ENCODE measurements at places on chromosomes 2 and 18. TPM values are rescaled to one million over a fixed set of nuclear protein-coding genes. Genes with fewer than 3 reads are reported as not detected.

ACP1 gene
- 80.1 TPM for total RNA-seq

ESPNL gene
- 3.6 TPM for total RNA-seq

- peak; percentile 32 for DNase-seq
These were observed 5.8 kb downstream of the HDLBP start for GRCh38 chr2:241309684-241310117.

TRMT61B gene
- 13.0 TPM for total RNA-seq

DNA sequence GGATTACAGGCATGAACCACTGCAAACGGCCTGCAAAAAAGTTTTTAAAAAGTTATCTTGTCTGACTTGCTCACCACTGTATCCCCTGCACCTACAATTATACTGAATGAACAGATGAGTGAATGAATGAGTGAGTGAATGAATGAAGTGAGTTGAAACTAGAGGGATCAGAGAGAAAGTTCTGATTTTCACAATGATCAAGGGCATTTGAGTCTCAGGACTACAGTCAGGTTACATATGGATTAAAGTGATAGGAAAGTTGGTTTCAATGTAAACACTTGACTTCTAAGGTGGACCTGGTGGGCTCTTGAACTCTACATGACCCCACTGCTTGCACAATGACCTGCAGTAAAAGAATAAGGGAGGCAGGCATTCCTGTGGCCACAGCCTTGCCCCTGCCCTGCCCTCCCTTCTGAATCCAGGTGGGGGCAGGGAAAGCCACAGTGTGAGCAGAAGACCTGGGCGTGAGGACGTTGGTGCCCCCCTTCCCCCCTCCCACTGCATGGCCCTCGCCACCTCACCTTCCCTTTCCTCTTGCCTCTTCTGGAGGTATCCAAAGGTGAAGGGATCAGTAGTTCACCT lies 10.7 kb downstream of the C2orf80 start:
- DNase-seq = no peak

DNA sequence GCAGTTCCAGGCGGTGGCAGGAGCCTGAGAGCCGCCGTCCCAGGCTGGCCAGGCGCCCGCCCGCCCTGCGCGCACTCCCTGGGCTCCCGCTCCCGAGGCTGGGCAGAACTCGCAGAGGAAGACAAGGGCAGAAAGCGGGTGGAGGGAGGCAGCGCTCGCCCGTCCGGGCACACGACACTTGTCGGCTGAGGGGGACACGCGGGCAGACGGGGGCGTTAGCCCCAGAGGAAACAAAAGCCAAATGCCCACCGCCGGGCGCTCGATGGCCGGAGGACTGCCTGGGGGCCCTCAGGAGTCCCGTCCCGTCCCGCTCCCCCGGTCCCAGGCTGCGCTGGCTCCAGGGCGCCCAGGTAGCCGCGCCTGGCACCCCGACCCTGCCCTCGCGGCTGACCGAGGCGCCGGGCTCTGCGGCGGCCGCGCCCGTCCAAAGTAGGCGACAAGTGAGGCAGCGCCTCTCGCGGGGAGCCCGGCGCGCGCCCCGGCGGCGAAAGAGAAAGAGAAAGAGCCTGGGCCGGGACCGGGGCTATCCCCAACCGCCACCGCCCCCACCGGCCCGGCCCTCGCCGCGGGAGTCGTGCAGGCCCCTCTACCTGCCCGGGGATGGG lies 491 bp downstream of the L3MBTL4 start:
- DNase-seq = no peak

DNA sequence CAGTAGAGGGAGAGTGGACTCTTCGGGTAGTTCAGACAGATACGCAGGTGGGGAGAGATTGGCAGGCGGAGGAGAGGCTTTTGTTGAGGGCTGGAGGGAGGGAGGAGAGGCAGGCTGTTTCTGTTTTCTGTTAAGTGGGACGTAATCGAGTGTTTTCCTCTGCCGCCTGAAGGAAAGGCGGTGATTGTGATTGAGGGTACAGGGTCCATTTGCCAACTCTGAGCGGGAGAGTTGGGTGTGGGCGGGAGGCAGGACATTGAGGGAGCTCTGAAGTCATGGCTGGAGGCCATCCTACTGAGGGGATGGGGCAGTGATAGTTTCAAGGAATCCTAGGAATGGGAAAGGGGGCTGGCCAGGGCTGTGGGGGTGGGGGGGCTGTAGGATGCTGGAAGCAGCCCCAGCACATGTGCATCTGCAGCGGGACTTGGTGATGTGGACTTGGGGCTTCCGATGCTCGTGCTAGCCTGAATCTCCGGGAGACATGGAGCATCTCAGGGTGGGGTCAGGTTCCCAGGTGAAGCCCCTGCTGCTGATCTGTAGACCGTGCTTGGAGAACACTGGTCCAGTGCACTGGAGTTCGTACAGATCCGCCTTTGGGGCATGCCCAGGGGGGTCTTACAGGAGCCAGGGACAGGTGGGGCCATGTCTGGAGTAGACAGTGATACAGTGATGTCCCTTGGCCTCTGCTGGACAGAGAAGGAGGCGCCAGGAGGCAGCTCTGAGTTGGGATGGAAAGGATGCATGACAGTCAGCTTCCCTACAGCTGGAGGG lies 167.5 kb downstream of the AGAP1 start:
- DNase-seq = no peak

KLHL30 gene
- total RNA-seq = 0.13 TPM

UCN gene
- 0.46 TPM for total RNA-seq

GRCh38 chr2:96697476-96697875 lies 42.4 kb downstream of the LMAN2L start:
- DNase-seq = no peak

G6PC2 gene
- not detected for total RNA-seq

- peak; percentile 57 for DNase-seq
These were observed 44.6 kb downstream of the DPP4 start for GRCh38 chr2:162029287-162029901.

DNA sequence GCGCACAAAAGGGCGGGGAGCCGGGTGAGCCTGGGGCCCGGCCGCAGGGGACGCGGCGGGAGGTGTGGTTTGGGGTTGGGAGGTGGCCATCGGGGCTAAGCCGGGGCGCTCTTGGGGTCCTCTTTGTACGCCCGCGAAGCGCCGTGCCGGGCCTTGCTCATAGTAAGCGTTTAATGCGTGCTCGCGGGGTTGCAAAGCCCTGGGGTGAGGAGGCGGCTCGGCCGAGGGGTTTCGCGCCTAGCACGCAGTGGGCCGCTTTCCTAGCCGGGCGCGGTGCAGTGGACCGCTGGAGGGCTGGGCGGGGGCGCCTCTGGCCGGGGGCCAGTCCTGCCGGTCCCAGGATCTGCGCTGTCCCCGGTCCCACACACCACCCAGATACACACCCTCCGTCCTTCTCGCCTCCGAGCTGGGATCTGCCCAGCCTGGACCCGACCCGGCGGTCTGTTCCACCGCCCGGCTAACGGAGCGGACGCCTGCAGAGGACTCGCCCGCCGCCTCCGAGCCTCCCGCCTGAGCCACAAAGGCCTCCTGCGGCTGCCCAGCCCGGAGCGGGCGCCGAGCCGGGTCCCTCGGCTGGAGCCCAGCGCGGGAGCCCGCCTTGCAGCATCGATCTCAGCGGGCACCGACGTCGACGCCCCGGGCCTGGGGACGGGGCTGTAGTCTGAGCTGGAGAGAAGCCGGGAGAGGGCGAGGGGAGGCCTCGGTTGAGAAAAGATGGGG lies 564 bp downstream of the DPYSL5 start:
- DNase-seq = no peak

All from HFFc6 (cell line).